ENCODE measurements at places on chromosomes 6 and 20. TPM values are rescaled to one million over a fixed set of nuclear protein-coding genes. Genes with fewer than 3 reads are reported as not detected.
A peak's percentile ranks its signal among the peaks of the same experiment; 100 is the strongest.

DNA sequence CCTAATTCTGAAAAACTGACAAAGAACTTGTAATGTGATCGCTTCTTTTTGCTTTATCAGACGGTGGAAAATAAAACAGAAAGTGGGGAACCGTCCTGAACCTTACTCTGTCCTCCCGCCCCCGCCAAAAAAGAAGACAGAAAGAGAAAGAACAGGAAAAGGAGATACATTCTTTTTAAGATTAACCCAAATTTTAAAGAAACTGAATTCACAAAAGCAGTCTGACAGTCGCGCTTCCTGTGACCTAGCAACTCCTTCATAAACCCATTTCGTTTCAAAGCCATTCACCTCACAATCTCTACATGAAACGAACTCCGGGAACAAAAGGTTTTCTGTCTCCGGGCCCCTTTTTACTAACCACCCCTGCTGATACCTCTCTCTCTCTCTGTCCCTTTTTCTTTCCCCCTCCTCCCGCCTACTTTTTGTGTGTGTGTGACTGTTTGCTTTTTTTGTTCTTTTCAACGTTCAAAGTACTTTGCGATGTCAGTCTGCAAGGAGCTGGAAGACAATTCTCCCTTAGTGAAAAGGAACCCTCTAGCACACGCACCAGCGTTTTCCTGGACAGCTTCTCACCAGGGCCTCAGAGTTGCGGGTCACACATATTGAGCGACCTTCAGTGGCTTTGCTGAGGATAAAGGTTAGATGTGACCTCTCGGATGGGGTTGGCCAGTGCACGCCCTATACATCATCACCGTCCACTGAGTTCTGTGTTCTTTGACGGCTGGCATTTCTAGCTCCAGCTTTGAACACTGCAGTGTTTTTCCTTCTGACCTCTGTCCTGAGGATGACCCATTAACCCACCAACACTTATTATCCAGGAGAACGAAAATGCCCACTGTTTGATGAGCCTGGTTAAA is 530 bp upstream of the NEDD9 start:
- DNase-seq, result peak; percentile 38

Gene OPN5
- total RNA-seq, result not detected

DNA sequence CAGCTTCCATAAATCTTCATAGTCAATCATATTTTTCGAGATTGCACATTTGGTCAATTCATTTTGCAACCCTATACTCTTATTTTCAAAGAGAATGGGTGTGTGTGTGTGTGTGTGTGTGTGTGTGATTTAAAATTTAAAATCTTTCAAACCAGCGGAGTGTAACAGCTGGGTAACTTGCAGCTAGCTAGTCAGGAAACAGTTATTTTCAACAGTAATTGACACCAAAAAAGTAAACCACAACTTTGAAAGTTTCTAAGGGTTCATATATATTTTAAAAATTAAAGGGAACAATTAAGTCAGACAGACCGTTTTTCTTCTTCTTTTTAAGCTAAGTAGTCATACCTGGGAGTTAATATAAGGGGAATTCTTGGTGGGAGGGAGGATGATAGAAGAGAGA is 57.0 kb downstream of the PRR18 start:
- DNase-seq, result no peak

Gene TEAD3
- total RNA-seq, result 5.6 TPM

GRCh38 chr20:44681796-44682566 is 30.5 kb upstream of the ADA start:
- DNase-seq, result no peak

DNA sequence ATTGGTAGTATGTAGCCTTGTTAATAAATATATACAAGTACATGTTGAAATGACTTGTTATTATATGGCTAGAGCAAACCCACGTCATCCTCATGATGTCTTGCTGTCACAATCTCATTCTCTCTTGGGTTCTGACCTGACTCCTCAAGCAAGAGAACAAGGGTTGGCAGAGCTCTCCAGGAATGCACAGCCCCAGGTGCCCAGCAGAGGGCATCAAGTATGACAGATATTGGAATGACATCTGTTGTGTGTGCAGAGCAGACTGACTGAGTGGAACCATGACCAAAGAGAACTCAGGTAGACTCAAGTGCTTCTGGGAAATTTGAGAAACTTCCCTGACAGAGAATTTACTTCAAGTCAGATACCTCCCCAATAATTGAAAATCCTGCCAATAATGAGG is 90.6 kb downstream of the PAX1 start:
- no peak for DNase-seq

Gene DSP
- under 0.01 TPM for total RNA-seq

- peak; percentile 94 for DNase-seq
These were observed 209.8 kb downstream of the BMP7 start for GRCh38 chr20:57056651-57057050.

- DNase-seq, result no peak
These were observed 7.0 kb downstream of the HELZ2 start for GRCh38 chr20:63567136-63567385.

- no peak for DNase-seq
These were observed 29.7 kb upstream of the ENPP1 start for GRCh38 chr6:131778169-131778568.

GRCh38 chr6:10759312-10759839 is 11.8 kb downstream of the TMEM14B start:
- peak; percentile 95 for DNase-seq

Gene ACTL10
- 0.49 TPM for total RNA-seq

DNA sequence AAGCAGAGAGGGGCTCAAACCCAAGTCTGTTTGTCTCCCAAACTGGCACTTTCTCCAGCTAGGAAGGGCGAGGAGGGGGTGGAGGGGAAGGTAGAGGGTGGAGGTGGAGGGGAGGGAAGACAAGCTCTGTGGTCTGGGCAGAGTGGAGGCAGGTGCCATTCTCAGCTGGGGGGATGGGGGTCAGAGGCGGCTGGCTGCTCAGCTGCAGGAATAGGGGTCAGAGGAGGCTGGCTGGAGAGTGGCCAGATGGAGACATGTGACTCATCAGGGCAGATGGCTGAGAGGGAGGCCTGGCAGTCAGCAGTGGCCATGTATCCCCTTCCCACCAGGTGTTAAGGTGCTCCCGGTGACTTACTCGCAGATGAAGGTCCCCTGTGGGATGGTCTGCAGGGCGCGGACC is 3.5 kb upstream of the SLC44A4 start:
- DNase-seq, result peak; percentile 48

DNA sequence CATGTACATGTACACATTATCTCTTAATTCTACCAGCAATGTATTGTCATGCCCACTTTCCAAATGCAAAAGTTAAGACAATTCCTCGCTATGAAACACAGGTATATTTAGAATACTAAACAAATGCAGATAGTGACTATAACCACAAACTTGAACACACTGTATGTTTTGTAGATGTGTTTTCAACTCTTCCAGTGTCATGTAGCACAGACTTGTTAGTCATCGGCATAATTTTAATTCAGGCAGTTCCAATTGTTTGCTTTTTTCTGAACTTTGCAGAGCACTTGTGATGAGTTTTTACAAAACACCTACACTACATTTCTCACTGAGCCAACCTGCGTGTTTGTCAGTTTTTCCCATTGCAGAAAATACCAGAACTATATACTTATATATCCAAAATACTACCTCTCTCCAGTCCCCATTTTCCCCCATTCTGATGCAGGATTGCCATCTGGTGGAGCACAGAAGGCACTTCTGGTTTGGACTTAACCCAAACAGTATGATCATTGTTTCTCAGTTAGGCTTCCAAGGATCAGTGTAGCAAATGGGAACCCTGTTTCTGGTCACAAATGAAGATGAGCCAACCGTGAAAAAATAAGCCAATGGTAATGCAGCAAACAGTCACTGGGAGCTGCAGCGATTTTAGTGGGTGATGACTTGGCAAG is 143.4 kb downstream of the ADGRB3 start:
- DNase-seq, result no peak

DNA sequence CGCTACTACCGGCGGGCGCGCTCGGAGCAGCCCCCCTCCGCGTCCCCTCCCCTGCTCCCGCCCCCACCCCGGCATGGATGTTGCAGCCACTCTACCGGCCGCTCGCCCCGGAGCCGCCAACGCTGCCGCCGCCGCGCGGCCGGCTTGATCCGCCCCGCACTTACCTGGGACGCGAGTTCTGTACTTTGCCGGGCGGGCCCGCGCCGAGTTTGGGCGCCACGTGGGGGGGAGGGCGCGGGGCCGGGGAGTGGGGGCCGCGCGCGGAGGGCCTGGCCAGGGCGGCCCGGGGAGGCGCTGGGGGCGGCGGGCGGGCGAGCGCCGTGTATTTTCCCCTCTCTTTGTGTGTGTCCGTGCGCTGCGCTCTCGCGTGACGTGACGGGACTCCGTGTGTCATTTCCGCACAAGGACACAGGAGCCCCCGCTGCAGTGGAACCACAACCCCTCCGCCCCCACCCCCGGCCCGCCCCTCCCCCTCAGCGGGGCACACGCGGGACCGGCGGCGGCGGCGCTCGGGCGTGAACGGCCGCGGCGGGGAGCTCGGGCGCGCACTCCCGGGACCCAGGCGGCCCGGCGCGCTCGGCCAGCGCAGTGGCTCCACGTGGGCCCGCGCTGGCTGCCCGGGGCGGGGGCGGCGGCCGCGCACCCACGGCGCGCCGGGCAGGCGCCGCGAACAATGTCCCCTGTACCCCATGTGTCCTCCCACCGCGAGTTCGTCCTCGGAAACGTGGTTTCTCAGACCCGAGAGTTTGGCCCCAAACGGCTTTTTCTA is at the start of gene BEND3:
Gene BEND3 (minus strand): TSS at position 590 of the 769 bp plus-strand sequence. CDS start 16,230 bp downstream, outside the sequence.
- no peak for DNase-seq

GRCh38 chr6:3309391-3310050 is 50.8 kb downstream of the PSMG4 start:
- no peak for DNase-seq

Gene TPD52L1
- 16.8 TPM for total RNA-seq

Gene CAGE1
- not detected for total RNA-seq

Gene ZBTB12
- total RNA-seq, result 1.4 TPM

- no peak for DNase-seq
These were observed at the start of gene AFDN for GRCh38 chr6:167826896-167827582. Gene AFDN, plus strand, starts transcription at chr6:167826911. Its CDS starts 222 bp downstream, at chr6:167827133.

DNA sequence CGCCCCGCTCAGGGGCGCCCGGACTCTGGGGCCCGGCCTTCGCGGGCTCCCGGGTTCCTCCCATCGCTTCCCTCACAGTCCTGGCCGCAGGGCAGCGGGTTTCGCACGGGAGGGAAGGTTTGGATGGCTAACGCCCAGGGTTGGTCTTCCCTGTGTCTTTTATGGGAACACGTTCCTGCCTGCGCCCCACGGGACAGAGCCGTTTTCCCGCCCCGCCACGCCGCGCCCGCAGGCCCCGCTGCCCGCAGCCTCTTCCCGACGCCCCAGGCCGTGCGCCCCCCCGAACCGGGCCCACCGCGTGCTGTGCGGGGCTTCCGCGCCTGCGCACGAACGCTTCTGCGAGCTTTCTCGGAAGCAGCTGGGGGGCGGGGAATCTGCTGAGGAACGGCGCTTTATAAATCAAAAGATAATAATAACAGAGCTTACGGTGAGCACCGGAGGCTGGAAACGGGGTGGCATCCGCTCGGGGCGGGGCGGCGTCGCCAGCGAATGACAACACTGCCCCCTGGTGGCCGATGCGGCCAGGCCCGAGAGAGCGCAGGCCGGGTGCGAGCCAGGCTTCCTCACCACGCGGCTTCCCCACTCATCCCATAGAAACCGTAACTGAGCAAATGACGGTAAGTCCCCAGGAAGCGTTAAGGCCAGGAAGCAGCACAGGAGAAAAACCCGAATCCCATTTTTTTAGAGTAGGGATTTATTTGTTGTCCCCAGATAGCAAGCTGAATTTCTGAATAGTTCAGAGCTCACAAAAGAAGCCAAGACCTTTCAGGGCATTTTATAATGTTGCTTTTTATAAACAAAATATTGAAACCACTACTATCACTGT is 116.4 kb downstream of the MYLK4 start:
- peak; percentile 83 for DNase-seq

DNA sequence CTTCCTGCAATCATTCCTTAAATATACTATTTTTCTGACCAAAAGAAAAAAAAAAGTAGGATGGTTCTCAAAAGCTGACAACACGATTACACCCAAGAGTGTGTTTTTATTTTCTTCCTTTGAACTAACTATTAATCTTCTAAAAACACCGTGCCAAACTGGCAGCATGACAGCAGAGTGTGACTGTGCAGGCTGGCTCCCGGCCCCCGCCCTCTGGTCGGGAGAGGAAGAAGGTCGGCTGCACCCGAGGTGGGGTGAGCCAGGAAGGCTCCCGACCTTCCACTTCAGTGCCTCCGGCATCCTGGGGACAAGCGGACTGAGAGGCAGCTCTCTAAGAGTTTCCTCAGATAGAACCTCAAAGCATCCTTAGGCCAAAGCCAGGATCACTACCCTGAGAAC is 29.2 kb downstream of the SLC22A23 start:
- no peak for DNase-seq

GRCh38 chr6:109311471-109311870 is 70.8 kb downstream of the CD164 start:
- DNase-seq, result no peak

Gene MLN
- not detected for total RNA-seq

DNA sequence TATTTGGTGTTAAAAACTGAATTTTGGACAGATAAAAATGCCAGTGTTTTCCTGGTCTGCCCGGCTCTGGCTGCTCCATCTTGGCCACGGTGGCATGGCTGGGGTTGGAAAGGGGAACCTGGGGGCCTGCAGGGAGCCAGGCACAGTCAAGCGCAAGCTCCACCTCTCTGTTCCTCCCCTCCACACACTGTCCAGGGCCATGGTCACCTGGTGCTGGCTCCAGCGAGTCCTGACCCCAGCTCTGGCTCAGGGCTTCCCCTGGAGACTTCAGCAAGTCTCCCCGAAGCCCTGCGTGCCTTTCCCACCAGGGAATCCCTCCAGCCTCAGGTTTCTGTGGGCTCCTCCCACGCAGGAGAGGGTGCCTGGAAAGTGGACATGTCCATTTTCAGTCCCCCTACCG is 298.5 kb downstream of the QKI start:
- DNase-seq, result no peak

DNA sequence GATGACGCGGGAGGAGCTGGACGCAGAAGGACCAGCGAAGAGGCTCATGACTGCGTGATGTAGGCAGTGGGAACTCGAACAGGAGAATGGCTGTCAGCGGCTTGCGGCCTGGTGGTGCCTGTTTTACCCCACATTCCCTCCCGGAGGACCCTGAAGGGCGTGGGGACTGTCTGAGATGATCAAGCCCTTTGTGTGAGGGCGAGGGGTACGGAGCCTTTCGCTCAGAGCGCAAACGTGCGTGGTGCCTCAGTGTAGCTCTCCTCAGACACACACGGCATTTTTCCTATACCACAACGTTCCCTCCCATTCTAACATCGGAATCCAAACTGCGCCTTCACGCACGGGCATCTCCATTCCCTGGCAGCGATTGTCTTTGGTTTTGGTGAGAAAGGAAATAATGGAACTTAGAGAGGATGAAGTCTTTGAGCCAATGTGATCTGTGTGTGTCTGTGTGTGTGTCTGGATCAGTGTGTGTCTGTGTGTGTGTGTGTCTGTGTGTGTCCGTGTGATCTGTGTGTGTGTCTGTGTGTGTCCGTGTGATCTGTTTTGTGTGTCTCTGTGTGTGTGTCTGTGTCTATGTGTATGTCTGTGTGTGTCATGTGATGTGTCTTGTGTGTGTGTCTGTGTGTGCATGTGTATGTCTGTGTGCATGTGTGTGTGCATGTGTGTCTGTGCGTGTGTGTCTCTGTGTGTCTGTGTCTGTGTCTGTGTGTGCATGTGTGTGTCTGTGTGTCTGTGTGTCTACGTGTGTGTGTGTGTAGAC is 5.3 kb downstream of the PTK6 start:
- no peak for DNase-seq

Gene PCK1
- total RNA-seq, result not detected

GRCh38 chr6:154731296-154732218 is 1.7 kb upstream of the SCAF8 start:
- DNase-seq, result no peak
